ENCODE measurements at places on chromosomes 7 and 10.

DNA sequence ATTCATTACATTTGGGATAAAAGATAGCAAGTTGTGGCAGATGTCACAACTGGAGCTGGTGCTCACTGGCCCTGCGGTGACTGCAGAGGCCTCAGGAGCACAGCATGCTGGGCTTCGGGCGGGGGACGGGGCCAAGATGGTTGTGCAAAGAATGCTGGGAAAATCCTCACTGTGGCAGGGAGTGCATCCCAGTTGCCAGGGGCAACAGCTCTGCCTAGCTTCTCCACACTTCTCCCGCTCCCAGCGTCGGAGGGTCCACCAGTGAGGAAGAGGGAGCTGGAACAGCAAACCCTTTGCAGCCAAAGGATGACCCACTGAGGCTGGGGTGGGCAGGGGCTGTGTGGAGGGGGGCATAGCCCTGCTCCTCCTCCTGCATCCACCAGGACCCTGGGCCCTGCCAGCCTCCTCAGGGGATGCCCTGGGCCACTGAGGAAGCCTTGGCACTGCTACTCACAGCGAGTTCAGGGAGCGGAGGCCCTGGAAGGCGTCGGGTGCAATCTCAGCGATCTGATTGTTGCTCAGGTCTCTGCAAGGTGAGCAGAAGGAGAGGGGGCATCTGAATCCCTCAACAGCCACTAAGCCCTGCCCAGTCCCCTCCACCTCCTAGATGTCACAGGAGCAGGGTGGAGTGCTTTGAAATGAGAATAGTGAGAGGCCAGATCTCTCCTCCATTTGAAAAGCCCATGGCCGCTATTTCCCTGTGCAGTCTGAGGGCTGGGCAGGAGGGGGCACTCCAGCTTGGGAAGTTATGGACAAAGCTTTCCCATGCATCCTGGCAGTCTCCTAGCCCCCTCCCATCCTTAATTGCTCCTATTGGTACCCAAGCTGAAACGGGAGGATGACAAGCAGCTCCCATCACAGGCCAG lies 126.5 kb downstream of the SLIT1 start:
- no peak for DNase-seq

- no peak for DNase-seq
These were observed 226.5 kb downstream of the DKK1 start for GRCh38 chr10:52540479-52540984.

DNA sequence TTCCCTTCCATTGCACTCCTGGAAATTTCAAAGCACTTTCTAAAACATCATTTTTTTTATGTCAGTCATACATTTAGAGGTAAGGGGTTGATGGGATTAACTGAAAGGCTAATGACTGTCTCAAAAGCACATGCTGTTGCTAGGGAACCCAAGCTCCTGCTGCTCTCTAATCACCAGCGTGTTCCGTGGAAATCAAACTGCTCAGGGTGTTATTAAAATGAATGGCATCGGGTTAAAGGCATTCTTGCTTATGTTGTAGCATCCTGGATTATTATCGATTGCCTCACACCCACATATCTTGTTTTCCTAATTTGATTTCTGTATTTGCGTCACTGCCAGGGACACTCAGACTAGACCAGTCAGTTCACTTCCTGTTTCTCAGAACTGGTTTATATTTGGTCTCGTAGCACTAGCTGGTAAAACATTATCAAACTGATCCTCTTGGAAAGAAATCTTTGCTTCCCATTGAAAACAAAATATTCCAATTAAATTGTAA lies 216.5 kb upstream of the MKLN1 start:
- DNase-seq: no peak

DNA sequence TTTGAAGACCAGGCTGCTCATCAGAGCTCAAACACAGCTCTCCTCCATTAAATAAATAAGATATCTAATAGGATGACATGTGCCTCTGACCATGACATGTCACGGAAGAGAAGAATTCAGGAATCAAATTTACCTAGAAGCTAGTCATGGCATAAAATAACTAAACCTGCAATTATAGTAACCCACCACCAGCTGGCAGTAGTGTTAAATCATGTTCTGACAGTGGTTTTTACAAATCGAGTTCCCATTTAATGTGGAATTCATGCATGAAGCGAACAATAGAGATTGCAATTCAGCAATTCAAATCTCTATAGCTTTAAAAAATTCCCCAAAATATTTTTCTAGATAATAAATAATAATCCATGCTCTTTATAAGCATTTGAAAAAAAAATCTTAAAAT lies 74.6 kb upstream of the IKZF1 start:
- no peak for DNase-seq

DNA sequence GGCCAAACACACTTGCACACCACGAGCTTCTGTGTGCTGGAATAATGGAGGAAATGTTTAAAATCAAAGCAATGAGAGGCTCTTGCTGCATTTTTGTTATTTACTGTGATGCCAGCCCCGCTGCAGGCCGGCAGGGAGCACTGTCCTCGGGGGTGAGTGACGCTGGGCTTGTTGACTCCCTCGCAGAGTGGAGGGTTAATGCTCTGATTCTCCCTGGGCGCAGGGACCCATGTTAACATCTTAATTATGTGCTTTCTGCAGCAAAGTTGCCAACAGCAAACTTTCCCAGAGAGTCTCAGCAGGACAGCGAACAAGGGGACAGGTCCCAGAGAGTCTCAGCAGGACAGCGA lies 22.9 kb downstream of the SCART1 start:
- DNase-seq: no peak

DNA sequence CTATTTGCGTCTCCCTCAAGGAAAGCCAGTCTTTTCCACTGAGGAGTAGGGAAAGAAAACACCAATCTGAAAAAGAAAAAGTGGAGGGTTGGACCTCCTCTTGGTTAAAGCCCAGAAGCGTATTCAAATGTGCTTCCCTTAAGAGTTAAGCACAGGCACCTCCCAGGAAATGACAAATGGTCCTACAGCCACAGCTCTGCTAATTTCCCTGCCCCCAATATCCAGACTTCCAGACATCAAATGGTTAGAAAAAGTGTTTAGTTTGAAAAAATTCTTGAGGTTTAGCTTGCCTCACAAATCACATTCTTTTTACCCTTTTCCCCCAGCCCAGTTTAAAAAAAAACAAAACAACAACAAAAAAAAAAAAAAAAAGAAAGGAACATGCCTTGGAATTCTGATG lies 19.0 kb upstream of the COL1A2 start:
- DNase-seq: no peak

DNA sequence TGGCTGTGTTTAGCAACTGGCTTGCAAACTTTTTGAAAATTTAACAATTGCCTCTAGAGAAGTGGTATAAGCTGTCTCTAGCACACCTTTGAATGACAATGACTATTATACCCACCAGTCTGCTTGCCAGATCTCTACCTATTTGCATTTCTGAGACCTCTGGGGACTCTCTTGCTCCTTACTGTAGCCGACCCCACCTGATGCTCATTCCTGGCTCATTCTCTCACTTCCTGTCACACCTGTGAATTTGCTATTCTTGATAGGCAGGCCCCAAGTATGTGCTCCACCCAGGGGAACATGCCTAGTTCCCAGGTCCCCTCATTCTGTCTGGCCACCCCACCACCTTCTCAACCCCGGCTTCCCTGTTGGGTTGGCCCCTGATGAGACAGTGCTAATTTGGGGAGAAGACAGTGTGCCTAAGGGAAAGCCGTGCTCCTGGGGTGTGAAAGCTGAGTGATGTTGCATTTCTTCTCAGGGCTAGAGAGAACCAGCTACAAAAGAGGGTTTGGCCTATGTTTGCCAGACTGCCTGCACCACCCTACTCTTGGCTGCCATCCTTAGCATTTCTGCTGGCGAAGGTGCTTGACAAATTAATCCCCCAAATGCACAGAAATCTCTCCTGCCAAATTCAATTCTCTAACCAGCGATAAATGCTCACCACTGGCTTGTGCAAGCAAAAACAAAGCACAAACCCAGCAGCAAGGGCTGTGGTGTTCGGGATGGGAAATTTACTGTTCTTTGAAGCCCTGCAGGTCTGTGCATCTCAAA lies 138.2 kb downstream of the RPS24 start:
- peak; percentile 19 for DNase-seq

DNA sequence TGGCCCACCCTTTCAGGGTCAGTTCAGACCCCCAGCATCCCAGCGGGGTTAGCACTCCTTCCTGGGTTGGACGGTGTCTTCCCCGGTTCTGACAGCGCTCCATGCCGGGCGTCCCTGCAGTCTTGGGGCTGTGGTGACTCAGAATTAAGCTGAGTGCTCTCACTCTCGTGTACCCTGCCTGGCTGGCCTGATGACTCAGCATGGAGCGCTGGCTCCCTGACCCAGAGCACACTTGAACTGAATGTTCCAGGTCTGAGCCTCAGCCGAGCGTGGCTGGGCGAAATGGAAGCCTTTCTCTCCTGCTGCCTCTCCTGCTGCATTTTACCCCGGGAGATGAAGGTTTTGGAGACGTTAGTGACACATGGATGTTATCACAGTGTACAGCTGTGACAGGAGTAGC lies 7.1 kb downstream of the BAG3 start:
- no peak for DNase-seq

- DNase-seq: no peak
These were observed 373.1 kb downstream of the THSD7A start for GRCh38 chr7:11458736-11459483.

GRCh38 chr7:104851268-104851667 lies 162.7 kb upstream of the KMT2E start:
- DNase-seq: no peak

GRCh38 chr10:119209035-119209735 lies 1.8 kb downstream of the GRK5 start:
- DNase-seq: peak; percentile 22

DNA sequence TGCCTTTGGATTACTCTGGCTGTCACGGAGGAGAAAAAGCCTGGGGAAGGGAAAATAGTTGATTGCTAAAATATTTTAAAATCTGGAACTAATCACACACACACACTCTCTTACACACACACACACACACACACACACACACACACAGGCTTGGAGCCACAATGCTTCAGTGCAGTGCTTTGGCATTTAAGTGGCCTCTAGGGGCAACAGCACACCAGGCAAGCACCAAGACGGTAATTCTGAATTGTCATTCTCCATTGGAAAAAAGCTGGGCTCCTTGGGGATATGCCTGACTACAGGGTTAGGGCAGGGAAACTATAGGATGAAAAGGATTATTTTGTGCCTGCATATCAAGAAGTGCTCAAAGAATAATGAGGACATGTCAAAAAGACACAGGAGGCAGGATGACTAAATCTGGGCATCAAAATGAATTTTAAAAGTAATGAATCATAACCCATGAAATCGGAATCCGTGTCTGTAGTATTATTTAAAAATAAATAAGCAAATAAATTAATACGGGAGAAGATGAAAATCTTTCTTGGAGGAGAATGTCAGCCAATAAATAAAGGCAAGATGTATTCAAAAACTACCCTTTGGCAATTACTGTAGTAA lies 30.4 kb upstream of the DDC start:
- peak; percentile 30 for DNase-seq

GRCh38 chr7:995571-995970 lies 12.6 kb downstream of the CYP2W1 start:
- no peak for DNase-seq

Measured in NCI-H2171 treated with DMSO at 0.1 percent for 48 hours (cell line).